Stimulated activated effector memory CD8-positive, alpha-beta T cell treated with anti-CD3 and anti-CD28 coated beads, Interleukin-12 subunit alpha, Interleukin-12 subunit beta, amount 100 ng/mL, for 72 hours (primary cell): ENCODE measurements at places on chromosomes 1 and 21.

- DNase-seq: no peak
Measured at GRCh38 chr1:147725685-147726084, 34.7 kb downstream of the GJA5 start.

DNA sequence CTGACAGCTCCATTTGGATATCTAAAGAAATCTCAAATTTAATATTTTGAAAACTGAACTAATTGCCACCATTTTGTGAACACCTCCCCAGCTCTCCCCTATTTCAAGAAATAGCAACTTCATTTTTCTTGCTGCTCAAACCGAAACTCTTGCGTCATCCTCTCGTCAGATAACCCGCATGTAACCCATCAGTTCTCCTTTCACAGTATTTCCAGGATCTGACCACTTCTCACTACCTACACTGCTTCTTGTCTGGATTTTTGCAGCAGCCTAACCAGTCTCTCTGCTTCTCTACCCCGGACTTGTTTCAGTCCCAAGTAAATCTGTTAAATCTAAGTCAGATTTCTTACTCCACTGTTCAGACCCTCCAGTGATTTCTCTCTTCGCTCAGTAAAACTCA is 75.6 kb downstream of the MTR start:
- DNase-seq: no peak

- DNase-seq: no peak
Measured at GRCh38 chr21:25936776-25937175, 202.0 kb downstream of the GABPA start.

DNA sequence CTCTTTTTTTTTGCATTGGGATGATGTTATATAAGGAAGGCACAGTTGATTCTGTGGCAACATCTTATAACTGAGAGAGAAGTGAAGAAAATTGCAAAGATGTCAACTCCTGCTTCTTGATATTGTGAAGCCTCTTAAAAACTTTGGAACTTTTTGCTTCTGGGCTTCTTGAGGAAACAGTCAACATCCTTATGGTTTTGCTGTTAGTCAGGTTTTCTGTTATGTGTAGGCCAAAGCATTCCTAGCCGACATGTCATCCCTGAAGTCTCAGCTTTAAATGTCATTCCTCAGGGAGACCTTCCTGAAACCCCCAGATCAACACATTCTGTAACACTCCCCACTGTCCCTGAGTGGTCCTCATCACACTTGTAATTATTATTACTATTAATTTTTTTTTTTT is 12.6 kb downstream of the FALEC start:
- DNase-seq: no peak

DNA sequence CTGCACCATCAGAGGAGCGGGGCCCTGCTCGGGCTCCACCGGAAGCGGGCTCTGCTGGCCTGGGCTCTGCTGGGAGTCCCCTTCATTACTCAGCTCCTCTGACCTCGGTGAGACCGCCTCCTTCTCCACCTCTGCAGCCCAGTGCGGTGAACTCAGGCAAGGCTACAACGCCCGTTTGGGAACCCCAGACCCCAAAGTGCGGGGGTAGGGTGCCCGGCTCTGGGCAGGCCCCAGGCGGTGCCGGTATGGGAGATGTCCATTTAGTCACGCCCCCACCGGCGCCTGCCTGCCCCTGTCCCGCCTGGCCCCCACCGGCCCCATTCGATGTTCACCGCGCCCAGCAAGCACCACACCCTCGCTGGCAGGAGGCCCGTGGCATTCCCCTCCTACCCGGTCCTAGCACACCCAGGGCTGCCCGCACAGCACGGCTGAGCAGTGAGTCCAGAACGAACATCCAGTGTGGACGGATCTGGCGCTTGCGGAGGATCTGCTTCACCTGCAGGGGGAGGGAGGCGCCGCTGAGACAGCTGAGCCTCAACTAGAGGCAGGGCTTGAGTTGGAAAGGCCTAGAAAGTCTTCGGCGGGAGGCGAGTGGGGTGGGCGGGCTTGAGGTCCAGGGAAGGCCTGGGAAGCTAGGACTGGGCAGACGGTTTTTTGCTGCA is 10.0 kb downstream of the MAP3K6 start:
- DNase-seq: peak; percentile 78
